ENCODE measurements at places on chromosomes 2 and 18.

GRCh38 chr2:1750270-1750932, 6.1 kb upstream of the PXDN start:
- no peak for DNase-seq

- DNase-seq = no peak
Measured at GRCh38 chr2:22867973-22868372, 517.0 kb upstream of the KLHL29 start.

GRCh38 chr2:172698041-172698863, 37.4 kb upstream of the RAPGEF4 start:
- DNase-seq = no peak

GRCh38 chr18:2171840-2172625, 399.3 kb downstream of the METTL4 start:
- no peak for DNase-seq
